ENCODE measurements at places on chromosomes 6 and 20.

DNA sequence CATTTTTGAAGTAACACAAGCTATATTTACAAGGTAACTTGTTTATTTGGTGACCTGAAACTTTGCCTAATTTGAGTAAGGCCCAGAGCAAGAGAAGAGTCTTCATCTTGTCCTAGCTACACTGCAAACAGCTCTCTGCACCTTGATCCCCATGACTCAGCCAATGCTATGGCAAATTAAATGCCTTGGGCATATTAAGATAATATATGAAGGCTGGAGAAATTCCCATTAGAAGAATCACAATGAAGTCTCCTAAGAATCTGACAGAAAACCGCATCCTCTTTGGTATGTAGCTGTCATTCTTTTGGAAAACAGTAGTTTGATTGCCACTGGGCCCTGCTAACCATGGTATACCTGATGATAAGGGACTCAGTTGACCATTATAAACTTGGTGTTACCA, 204.5 kb downstream of the UBE3D start:
- DNase-seq: no peak

GRCh38 chr6:46323312-46323965, 152.7 kb upstream of the ENPP5 start:
- DNase-seq: no peak

- DNase-seq: no peak
Measured at GRCh38 chr6:121694389-121694788, 258.9 kb downstream of the GJA1 start.

DNA sequence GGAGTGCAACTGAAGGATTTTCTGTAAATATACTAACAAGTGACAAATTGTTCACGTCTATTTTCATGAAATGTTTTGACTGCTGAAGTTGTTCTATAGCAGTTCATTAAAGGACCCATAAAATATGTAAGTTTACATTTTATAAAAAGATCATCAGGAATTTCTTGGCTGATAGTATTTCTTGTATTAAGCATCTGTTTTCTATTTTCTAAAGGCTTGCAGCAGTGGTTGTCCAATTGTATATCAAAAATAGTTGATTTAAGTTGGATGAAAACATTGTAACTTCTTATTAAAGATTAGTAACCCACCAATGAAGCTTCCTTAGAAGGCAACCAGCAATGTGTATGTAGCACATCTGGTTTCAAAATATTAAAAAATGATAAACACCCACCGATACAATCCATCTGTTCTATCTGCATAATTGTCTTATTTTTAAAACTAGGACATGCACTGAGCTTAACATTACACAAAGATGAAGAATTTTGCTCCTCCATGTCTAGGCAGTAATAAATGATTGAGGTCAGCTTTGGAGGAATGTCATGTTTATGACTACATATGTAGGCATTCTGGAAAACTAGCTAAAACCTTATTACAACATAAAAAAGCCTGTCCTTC, 301.3 kb upstream of the TCF21 start:
- DNase-seq: no peak

GRCh38 chr6:10535193-10535592, 14.0 kb downstream of the GCNT2 start:
- no peak for DNase-seq

- no peak for DNase-seq
Measured at GRCh38 chr6:164107297-164107995, 692.9 kb downstream of the QKI start.

DNA sequence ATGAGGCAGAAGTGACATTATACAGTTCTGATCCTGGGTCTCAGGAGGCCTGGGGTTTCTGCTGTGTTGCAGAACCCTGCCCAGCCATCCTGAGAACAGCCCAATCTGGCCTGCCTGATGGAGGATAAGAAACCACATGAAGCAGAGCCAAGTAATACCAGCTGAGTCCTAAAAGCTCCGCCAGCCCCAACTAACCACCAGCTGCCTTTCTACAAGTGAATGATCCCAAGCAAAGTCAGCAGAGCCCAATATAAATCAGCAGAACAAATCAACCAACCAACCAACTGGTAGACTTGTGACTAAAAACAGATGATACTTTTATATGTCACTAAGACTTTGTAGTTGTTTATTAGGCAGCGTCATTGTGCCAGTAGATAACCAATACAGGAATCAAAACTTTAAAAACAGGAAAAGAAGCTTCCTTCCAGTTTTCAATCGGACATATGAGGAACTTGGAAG, 52.1 kb downstream of the SNX5 start:
- no peak for DNase-seq

DNA sequence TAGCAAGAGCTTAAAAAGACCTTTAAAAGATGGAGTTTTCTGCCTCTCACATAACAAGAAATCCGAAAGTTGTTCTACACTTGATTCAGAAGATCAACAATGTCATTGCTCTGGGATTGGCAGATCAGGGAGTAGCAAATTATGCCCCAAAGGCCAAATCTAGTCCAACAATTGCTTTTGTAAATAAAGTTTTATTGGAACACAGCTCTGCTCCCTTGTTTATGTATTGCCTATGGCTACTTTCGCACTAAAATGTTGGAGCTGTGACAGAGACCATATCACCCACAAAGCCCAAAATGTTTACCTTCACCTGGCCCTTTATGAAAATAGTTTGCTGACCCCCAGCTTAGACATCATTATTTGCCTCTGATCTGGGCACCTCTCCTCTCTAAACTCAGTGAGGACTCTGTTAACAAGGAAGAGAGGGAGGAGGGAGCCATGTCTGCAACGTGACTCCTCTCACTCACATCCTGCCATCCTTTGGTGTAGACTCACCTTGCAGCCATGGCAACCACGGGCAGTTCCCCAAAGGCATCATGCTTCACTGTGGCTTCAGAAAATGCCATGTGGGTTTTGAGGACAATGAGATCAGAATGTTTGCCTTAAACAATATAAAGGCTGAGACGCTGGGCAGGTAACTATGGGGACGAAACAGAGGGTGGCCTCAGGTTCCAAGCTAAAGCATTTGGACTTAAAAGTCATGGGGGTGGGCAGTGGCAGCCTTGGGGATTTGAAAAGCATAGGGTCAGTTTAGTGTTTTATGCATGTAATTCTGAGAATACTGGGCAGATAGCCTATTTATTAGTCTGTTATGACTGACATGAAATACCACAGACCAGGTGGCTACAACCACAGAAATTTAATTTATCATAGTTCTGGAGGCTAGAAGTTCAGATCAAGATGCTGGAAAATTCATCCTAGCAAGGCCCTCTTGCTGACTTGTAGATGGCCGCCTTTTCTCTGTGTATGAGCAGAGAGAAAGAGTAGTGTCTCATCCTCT, 149.7 kb upstream of the TNFAIP3 start:
- DNase-seq: no peak

DNA sequence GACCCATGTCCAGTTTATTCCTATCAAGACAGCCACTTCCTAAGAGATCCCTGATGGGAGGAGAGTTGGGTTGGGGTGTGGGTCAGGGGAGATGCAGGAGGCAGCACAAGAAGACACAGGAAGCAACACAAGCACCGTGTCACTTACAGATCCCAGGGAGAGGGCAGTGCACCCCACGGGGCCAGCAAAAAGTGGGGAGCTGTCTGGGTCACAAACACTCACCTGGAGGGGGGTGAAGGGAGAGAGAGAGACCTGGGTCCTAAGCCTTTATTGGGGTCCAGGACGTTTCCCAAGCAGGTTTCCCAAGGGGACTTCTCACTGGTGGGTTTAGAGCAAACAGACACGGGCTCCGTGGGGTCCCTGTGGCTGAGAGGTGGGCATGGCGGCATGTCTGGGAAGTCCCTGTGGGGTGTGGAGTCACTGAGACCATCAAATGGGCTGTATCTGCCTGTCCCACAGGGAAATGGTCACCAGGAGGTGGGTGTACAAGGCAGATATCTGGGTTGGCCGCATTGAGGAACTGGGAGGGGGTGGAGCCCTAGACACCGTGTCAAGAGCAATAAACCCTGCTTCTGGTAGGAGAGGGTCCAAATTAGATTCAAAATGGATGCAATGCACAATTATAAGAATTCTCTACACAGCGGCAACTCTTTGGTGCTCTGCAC, 1.6 kb upstream of the CD93 start:
- DNase-seq: no peak

- DNase-seq: no peak
Measured at GRCh38 chr6:43658161-43658560, 13.3 kb downstream of the RSPH9 start.

GRCh38 chr6:20712011-20712410, 177.8 kb downstream of the CDKAL1 start:
- no peak for DNase-seq

- DNase-seq: no peak
Measured at GRCh38 chr6:111409430-111409829, 73.6 kb downstream of the REV3L start.

DNA sequence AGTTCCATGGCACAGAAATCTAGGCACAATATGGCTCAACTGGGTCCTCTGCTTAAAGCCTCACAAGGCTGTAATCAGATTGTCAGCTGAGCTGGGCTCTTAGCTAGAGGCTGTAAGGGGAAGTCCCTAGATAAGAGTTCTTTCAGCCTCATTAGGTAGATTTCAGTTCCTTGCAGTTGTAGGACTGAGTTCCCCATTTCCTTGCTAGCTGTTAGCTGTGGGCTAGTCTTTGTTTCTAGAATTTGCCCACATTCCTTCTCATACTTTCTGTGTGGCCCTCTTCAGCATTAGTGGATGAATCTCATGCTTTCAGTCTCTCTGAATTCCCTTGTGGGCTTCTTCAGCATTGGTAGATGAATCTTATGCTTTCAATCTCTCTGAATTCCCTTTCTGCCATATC, 71.0 kb upstream of the MRAP2 start:
- DNase-seq: no peak

GRCh38 chr6:7468382-7469081, 72.9 kb upstream of the DSP start:
- DNase-seq: no peak
